ENCODE measurements at places on chromosomes 2 and 18. TPM values are rescaled to one million over a fixed set of nuclear protein-coding genes. Genes with fewer than 3 reads are reported as not detected.

HOXD9 gene
- total RNA-seq: not detected

GCG gene
- total RNA-seq: not detected

TANC1 gene
- 21.2 TPM for total RNA-seq

GPR39 gene
- 14.1 TPM for total RNA-seq

CD302 gene
- 1.5 TPM for total RNA-seq

PTPRN gene
- not detected for total RNA-seq

CHST10 gene
- not detected for total RNA-seq

GKN1 gene
- total RNA-seq: not detected

C1GALT1C1L gene
- 4.6 TPM for total RNA-seq

TCF23 gene
- not detected for total RNA-seq

CD8B2 gene
- total RNA-seq: not detected

NMUR1 gene
- total RNA-seq: not detected

LRRTM1 gene
- total RNA-seq: not detected

RGPD5 gene
- total RNA-seq: 35.4 TPM

LANCL1 gene
- total RNA-seq: 33.4 TPM

SLC5A7 gene
- not detected for total RNA-seq

SPATA3 gene
- not detected for total RNA-seq

C2orf72 gene
- not detected for total RNA-seq

CCBE1 gene
- total RNA-seq: 5.8 TPM

CPLX4 gene
- not detected for total RNA-seq

DHRS9 gene
- total RNA-seq: not detected

REG3A gene
- total RNA-seq: not detected

ANKRD62 gene
- 0.20 TPM for total RNA-seq

CHRNG gene
- total RNA-seq: not detected

AQP12B gene
- not detected for total RNA-seq

CDH7 gene
- not detected for total RNA-seq

FAM210A gene
- total RNA-seq: 29.3 TPM

FBXO15 gene
- 2.2 TPM for total RNA-seq

SOCS6 gene
- total RNA-seq: 20.9 TPM

TMEM131 gene
- 22.8 TPM for total RNA-seq

COLEC11 gene
- 2.4 TPM for total RNA-seq

NOSTRIN gene
- total RNA-seq: 0.68 TPM

CDKL4 gene
- total RNA-seq: not detected

TMEM163 gene
- 2.4 TPM for total RNA-seq

PLGLB2 gene
- total RNA-seq: 1.9 TPM

EFHD1 gene
- total RNA-seq: 15.0 TPM

RTP5 gene
- total RNA-seq: not detected

GRHL1 gene
- total RNA-seq: 10.6 TPM

FLACC1 gene
- total RNA-seq: 0.75 TPM

DPYSL5 gene
- total RNA-seq: not detected
